ENCODE measurements at places on chromosomes 12 and 14.

DNA sequence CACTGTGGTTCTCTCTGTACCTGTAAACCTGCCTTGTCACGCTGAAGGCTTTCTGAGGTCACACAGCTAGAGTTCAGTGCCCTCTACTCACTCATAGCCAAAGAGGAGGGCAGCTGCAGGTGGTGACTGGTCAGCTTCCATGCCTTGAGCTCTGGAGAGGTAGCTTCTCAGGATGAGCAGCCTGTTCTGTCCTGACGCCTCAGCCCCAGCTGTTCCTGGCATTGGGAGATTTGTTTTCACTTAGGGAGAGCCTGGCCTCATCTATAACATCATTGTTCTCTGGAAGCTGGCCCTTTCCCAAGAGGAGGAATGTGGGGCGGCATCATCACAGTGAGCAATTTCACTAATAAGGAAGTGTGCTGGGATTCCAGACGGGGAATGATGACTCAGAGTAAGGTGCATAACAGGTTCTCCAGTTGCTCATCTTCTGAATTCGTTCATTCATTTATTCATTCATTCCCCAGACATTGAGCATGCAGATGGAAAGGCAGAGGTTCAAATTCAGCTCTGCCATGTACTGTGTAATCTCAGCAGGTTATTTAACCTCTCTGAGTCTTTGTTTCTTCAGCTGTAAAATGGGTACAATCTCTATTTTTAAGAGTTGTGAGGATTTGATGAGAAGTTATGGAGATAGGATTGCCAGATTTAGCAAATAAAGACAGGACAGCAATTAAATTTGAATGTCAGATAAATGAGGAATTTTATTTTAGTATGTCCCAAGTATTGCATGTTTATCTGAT, 255.8 kb upstream of the CRY1 start:
- peak; percentile 75 for DNase-seq

DNA sequence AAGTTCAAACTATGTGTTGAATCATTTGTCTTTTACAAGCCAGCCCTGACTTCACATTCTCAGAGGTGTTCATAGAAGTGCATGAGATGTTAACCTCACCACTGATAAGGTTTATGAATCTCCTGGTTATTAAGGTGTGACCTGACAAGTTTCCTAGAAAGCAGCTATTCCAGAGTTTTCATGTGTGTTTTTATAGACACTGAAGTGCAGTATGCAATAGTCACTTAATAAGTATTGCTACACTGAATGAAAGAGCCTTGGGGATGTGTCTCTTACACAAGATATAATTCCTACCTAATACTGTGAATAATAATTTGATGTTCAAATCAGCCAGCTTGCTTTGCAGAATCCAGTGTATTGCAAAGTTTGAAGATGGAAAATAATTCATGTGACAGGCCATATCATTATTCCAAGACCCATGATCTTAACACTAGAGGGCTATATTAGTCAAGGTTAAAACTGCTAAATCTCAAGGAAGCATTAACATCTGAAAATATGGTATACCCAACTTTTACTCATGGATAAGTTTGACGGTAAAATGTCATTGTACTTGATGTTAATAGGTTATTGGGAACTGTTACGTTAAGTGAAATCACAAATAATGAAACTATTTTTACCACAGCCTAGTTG, 13.0 kb downstream of the SLC25A3 start:
- no peak for DNase-seq

- peak; percentile 31 for DNase-seq
Observed at GRCh38 chr12:127717278-127717677, 549.7 kb upstream of the TMEM132C start.

- DNase-seq: peak; percentile 47
Observed at GRCh38 chr12:3821441-3821840, 51.8 kb downstream of the PARP11 start.

DNA sequence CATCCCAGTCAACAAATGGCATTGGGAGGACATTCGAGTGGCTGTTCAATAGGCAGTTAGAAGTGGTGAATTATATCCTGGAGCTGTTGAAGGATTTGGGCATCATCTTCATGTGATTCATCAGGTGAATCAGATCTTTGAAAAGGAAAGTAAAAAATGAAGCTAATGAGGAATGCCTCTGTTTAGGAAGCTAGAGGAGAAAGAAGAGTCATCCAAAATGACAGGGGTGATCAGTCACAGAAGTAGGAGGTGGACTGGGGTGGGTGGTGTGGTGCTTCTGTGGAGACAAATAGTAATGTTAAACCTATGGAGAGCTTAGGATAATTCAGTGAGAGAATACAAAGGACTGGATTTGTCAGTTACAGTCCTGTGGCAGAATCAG, 32.7 kb downstream of the DIP2B start:
- DNase-seq: peak; percentile 65

- no peak for DNase-seq
Observed at GRCh38 chr14:101230851-101231550, 327.5 kb upstream of the RTL1 start.

DNA sequence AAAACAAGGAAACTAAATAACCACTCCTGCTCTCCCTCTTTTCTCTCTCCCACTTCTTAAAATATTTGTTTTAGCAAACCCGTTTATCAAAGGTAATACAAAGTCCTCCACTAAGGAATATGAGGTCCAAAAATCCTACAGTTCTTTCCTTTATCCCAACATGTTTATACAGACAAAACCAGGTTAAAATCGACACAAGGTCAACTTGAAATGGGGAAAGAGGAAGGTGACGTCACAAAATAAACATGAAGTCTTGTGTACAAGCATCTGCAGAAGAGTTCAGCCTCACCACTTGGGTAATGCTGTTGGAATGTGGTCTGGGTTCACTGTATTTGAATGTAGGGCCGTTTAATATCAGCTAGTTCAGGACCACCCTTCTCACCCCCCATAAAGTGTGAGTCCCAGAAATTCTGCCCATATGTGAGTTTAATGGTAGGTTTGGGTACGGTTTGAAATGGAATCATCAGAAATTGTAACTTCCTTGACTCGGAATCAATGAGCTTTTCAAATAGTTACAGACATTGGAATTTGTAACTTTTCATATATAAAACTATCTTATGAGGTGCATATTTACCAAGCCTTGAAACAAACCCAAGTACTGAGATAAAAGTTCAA, 120.0 kb upstream of the SLC38A2 start:
- peak; percentile 99 for DNase-seq

GRCh38 chr12:13817131-13817530, 164.3 kb downstream of the GRIN2B start:
- no peak for DNase-seq

- DNase-seq: no peak
Observed at GRCh38 chr12:62761658-62762057, 173.3 kb downstream of the PPM1H start.

DNA sequence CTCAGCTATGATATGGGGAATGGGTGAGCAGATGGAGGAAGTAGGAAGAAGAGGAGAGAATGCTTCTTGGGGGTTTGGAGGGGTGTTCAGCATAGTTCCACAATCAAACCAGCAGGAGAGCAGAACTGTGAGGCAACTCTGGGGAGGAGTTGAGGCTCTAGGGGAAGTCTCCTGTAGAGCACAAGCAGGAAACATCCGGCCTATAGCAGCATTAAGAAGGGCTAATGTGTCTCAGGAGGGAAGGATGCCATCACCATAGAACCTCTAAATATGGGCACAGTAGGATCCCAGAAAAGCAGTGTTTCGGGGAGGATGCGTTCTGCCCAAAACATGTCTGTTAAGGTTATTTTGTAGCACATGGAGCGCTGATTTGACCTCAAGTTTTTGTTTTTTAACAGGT, 8.4 kb upstream of the SALL2 start:
- no peak for DNase-seq

DNA sequence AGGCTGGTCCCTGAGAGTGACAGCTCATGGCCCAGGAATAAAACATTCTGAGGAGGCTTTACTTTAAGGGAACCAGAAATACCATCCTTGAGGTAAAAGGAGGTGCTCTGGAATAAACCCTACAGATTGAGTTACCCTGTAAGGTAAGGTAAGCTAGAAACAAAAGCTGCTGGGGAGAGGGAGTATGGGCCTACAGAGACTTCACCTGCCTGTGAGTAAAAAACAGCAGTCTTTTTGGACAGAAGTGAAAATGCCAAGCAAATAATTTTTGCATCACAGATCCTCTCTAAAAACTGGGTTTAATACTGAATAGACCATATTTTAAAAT, 41.2 kb downstream of the CORO1C start:
- no peak for DNase-seq

DNA sequence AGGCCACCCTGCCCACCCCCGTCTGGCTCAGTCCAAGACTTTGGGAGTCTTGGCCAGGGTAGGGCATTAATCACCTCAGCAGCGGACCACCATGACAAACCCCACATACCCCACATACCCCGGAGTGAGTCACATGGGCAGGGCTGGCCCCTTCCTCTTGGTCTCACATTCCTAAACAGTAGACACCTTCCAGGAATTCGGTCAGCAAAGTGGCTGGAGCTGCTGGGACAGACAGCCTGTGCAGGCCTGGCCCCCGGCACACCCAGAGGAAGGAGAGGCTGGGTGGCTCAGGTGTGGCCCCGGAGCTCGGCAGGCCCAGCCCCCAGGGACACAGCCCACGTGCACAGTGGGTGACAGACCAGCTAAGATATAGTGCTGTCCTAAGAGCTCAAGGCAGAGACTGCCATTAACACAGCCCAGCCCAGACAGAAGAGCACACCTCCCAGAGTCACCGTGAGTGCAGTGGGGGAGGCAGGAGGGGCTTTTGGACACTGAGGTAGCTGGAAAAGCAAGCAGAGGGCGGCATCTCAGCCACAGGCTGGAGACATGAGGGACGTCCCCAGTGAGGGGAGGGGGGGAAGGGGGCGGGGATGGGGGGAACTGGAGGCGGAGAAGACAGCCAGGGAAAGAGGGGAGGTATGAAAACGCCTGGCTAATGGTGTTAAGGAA, 24.0 kb downstream of the CCDC85C start:
- peak; percentile 40 for DNase-seq

GRCh38 chr12:76820888-76821482, 57.1 kb downstream of the ZDHHC17 start:
- peak; percentile 61 for DNase-seq

- DNase-seq: peak; percentile 50
Observed at GRCh38 chr12:49763006-49763591, 21.7 kb downstream of the TMBIM6 start.

GRCh38 chr14:49977126-49977841, 84.4 kb downstream of the ARF6 start:
- DNase-seq: no peak

- no peak for DNase-seq
Observed at GRCh38 chr12:3040026-3040656, 37.0 kb upstream of the TSPAN9 start.

- peak; percentile 100 for DNase-seq
Observed at GRCh38 chr12:25151476-25151875, 43.5 kb downstream of the DNAI7 start.

- peak; percentile 72 for DNase-seq
Observed at GRCh38 chr14:72638021-72638420, 255.9 kb downstream of the DPF3 start.

- peak; percentile 85 for DNase-seq
Observed at GRCh38 chr12:6140651-6141447, 16.4 kb upstream of the VWF start.

- DNase-seq: no peak
Observed at GRCh38 chr14:75563931-75564330, 14.5 kb upstream of the FLVCR2 start.

GRCh38 chr12:4899364-4899763, 10.3 kb upstream of the KCNA1 start:
- no peak for DNase-seq

DNA sequence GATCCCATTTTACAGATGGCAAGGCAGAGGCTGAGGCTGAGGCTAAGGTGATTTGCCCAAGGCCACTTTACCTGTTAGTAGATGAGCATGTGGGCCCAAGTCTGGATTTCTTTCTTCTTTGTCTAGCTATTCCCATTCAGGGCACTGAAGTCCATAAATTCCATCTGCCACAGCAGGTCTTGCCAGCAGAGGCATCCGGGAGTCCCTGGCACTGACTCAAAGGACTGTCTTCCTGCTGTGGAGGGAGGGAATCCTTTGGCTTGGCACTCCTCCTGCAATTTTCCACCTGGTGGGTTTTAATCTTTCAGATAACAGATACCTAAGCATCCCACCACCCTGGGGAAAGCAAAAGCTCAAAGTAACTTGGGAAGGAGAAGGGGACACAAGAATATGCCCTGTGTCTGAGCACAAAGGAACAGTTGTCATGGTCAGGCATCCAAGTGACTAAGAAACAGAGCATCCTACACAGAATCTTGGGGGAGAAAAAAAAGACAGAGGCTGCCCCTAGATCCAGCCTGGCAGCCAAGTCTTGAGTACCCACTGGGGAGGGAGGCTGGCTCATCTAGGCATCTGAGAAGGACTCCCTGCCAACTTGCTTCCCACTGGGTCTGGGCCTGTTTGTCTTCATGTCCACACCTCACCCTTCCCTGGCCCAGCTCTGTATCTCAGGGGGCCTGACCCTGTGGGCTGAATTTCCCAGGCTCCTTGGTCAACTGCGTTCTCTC, 35.6 kb upstream of the CMKLR1 start:
- DNase-seq: no peak

DNA sequence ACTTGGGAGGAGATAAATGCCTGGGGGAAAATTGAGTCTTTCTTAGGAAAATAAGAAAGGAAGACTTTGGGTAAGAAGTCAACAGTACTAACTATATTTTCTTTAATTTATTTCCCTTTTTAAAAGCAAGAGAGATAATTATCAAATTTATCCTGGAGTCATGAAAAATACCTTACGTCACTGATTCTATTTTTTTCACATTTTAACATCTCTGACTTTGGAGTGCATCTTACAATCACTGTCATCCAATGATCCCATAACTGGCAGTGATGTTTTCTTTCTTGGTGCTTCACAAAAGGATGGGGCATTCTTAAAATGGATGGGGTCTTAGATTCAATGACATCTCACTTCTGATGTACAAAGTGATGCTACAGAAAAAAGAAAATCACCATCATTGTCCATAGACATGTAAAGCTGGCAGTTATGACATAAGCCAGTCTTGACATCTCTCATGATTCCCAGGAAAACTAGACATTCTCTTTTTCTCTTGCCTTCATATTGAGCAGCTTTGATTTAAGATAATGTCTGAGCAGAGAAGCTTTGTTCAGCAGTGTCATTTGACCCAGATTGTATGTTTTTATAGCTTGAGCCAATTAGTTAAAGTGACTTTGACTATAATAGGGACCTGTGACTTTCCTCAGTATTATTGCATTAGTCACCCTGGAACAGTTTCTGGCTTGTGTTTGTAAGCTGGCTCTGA, 236.2 kb downstream of the EGLN3 start:
- peak; percentile 7 for DNase-seq

DNA sequence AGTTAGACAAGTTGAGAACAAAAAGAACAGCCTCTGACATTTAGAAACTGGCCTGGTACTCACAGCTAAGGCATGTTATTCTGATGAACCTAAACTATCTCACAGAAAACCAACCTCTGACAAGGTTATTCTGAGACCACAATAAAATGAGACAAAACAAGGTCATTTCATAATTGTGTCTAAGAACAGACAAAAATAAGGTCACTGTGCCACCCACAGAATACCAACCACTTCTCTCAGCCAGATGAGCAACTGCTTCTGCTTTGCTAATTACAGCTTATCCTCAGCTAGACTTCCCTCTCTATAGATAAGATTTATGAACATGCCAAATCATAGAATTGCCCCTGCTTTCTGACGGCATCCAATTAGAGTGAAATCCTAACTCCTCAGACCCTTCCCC, 52.2 kb upstream of the CRACR2A start:
- DNase-seq: no peak

GRCh38 chr12:23084236-23084995, 459.4 kb downstream of the ETNK1 start:
- DNase-seq: peak; percentile 93

GRCh38 chr12:52754135-52754534, 23.0 kb downstream of the KRT76 start:
- DNase-seq: no peak

Data from iris pigment epithelial cell (primary cell).